GM12865 (cell line): ENCODE measurements at places on chromosomes 4 and X.
A peak's percentile ranks its signal among the peaks of the same experiment; 100 is the strongest.

GRCh38 chr4:158788516-158788915 lies 19.7 kb downstream of the FNIP2 start:
- DNase-seq: no peak

DNA sequence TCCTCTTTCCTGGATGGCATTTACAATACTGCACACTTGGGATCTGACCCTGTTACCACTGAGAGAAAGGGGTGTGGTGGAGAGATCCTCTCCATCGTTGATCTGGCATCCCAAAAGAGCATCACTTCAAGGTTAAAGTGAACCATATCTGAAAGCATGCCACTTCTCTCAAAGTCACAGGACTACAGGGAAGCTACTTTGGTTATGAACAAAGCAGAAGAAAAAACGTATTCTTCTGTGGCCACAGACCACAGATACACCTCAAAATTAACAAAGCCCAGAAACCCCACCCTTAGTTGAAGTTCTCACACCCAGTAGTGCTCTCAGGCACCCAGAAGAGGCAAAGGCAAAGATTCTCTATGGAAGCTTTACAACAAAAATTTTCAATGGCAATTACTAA lies 108.3 kb downstream of the JADE1 start:
- peak; percentile 57 for DNase-seq

GRCh38 chr4:142741995-142742394 lies 104.1 kb downstream of the INPP4B start:
- no peak for DNase-seq

DNA sequence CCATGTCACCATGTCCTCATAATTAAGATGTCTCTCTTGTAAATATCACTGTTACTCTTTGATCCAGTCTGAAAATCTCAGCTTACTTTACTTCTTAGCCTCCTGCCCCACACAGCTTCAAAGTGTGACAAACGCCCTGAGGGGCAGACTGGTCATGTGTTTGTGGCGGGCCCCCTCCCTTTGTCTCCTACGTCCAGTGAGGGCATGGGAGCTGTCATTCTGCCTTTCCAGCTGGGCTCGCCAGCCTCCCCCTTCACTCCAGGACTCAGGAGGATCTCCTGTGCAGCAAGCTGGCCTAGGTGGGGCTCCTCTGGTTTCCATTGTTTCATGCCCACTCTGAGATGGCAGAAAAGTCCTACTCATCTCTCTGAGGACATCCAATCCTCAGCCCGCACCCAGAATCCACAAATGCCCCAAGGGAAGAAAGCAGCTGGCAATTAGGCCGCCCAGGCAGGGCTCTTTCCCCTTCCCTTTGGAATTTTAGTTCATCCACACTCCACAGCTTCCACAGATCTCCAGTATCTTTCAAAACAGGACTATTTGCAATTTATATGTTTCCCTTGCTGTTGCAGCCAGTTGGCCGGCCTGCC lies 86.4 kb upstream of the C4orf50 start:
- DNase-seq: no peak

DNA sequence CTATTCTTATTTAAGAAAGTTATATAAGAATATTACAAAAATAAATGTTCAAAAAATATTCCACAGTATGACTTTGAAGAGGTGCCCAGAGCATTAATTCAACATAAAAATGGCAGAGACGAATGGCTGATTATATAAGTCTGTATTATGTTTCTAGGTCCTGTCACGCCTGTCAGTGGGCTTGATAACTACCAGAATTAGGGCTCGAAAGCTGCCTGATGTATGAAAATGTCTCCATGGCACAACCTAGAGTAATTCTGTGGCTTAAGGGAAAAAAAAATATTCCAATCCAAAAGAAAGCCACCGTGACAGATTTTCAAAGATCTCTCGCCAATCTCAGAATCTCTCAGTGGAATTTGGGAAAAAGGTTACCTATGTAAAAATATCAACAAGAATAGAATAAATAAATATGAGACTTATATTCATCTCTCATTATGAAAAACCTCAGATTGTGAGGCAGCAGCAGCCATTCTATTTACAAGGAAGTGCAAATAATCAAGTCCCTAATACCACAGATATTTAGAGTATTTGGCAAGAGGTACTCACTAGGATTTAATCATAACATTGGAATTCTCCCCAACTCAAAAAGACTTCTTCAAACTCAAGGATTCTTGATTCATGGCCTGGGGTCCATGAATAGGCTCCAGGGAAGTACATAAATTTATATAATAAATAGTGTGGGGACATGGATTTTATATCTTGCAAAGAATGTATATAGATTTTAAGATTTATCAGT lies 489.1 kb upstream of the INTU start:
- DNase-seq: no peak

- DNase-seq: no peak
These were observed 665 bp downstream of the TIGD2 start for GRCh38 chr4:89111833-89112563.

GRCh38 chr4:47567511-47567910 lies 82.4 kb downstream of the ATP10D start:
- no peak for DNase-seq

DNA sequence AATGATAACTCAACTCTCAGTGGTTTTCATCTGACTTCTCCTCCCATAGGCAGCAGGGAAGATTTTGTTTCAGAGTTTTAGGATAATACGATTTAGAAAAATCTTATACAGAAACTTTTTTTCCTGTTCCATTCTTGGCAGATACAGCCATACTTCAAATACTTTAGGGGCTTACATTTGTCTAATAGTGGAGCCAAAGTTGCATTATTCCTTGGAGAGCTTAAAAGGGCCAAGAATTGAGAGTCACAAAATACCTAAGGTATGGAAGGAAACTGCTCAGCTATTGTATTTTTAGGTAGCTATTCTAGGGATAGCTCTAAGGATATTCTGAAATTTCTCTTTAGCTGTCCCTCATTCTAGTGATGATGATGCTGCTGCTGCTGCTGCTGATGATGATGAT lies 132.9 kb upstream of the PTCHD1 start:
- DNase-seq: no peak

DNA sequence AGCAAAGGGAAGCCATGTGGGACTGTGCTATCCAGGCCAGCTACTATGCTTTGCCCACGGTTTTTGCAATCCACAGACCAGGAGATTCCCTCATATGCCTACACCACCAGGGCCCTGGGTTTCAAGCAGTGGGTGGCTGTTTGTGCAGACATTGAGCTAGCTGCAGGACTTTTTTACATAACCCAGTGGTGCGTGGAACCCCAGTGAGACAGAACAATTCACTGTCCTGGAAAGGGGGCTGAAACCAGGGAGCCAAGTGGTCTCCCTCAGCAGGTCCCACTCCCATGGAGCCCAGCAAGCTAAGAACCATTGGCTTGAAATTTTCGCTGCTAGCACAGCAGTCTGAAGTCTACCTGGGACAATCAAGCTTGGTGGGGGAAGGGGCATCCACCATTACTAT lies 959.9 kb downstream of the FSTL5 start:
- DNase-seq: no peak

- no peak for DNase-seq
These were observed 202.6 kb downstream of the TMA16 start for GRCh38 chr4:163697121-163697520.

- no peak for DNase-seq
These were observed 603.0 kb upstream of the KLHL4 start for GRCh38 chrX:86914569-86914968.

DNA sequence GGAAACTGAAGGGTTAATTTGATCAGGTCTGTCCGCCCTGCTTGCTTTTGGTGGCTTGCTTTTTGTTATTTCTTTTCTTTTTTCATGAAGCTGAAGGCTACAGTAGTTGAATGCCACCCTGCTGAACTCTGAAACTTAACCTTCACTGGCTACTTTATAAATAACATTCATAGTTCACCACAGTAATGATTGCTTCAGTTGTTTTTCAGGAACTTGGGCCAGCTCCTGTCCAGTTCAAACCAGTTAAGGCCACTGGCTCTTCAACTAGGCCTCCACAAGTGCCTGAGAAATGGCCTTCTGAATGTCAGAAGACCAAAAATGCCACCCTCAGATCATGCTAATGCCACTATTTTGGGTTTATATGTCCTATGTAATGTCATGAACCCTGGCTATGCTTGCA lies 7.7 kb upstream of the ASB9 start:
- DNase-seq: no peak

GRCh38 chr4:94457692-94458106 lies 6.0 kb downstream of the PDLIM5 start:
- DNase-seq: no peak

DNA sequence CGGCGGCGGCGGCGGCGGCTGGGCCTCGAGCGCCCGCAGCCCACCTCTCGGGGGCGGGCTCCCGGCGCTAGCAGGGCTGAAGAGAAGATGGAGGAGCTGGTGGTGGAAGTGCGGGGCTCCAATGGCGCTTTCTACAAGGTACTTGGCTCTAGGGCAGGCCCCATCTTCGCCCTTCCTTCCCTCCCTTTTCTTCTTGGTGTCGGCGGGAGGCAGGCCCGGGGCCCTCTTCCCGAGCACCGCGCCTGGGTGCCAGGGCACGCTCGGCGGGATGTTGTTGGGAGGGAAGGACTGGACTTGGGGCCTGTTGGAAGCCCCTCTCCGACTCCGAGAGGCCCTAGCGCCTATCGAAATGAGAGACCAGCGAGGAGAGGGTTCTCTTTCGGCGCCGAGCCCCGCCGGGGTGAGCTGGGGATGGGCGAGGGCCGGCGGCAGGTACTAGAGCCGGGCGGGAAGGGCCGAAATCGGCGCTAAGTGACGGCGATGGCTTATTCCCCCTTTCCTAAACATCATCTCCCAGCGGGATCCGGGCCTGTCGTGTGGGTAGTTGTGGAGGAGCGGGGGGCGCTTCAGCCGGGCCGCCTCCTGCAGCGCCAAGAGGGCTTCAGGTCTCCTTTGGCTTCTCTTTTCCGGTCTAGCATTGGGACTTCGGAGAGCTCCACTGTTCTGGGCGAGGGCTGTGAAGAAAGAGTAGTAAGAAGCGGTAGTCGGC lies 528 bp downstream of the FMR1 start:
- DNase-seq: peak; percentile 46

GRCh38 chr4:39526765-39527295 lies 409 bp downstream of the UGDH start:
- DNase-seq: peak; percentile 42

DNA sequence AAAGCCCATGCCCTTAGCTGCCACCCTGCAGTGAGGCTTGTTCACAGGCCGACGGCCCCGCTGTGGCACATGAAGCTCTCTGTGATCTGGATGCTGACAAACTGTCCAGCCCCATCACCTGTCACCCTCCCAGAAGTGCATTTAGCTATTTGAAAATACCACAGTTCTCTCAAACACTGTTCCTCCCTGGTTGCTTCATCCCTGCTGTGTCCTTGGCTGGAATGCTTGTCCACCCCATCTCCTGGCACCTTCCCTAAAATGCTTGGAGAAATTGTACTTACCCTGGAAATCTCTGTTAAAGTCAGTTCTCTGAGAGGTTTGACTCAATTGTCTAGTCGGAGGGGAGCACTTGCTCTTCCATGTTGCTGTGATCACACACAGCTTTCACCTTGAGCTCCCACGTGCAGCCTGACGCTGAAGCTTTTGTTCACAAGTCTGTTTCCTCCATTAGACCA lies 10.1 kb downstream of the SYNPO2 start:
- no peak for DNase-seq

DNA sequence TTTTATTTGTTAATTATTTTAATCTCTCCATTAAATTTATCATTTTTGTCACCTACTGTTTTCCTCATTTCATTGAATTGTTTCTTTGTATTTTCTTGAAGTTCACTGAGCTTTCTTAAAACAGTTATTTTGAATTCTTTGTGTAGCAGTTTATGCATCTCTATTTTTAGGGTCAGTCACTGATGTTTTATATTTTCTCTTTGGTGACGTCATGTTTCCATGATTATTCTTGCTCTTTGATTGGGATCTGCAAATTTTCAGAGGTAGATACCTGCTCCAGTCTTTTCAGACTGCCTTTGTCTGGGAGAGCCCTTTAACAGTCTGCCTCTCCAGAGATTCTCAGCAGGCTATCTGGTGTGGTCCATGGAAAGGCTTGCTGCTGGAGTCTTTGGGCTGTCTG lies 25.6 kb upstream of the TRPC5 start:
- DNase-seq: no peak

DNA sequence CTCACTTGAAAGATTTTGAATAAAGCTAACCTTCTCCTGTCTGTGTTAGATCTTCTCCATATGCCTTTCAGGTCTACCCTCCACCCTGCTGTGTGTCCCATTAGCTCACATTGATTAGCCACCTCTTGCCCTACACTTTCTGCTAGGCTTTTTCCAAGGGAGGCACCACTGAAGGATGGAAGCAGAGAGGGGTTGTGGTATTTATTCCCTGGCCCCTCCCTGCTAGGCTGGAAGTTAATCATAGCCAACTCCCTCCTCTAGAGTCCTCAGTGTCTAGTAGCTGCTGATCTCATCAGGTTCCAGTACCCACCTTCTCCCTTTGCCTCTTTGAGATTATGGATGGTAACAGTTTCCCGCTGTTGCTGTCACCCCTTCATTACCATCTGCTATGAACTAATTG lies 8.9 kb upstream of the SMIM43 start:
- no peak for DNase-seq

GRCh38 chr4:150136481-150136880 lies 58.2 kb downstream of the DCLK2 start:
- no peak for DNase-seq

DNA sequence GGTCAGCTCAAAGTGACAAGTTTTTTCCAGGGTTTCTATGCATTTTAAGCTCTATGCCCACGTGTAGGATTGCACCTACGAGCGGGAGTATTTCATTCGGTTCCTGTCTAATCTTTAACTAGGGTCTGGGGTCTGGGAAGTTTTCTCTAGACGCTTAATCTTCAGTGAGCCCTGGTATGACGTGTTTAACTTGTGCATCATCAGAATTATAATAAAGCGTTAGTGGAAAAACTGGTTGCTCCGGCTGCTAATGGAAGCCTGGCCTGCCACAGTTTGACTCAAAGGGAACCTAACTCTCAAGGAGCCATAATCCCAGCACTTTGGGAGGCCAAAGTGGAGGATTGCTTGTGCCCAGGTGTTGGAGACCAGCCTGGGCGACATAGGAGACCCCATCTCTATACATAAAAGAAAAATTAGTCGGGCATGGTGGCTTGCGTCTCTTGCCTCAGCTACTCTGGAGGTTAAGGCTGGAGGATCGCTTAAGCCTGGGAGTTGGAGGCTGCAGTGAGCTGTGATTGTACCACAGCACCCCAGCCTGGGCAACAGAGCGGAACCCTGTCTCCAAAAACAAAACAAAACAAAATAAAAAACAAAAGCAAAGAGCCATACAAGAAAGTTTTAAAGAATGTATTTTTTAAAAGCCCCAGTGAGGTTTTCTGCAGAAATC lies 30.2 kb downstream of the ARSD start:
- DNase-seq: no peak

DNA sequence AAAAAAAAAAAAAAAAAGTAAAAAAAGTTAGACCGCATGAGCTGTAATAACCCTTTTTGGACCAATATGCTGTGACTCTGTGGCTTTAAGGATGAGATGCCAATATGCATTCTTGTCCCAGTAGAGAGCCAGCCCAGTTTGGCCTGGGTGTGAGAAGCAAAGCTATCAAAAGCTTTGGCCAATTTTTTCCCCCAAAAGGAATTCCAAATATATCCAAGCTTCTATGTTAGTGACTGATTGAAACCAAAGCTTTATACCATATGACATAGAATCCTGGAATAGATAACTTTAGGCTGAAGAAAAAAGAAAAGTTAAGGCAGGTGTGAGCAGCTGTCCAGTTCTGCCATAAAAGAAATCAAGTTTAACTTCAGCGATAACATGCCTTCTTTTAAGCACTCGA lies 30.5 kb upstream of the RBPJ start:
- DNase-seq: no peak

GRCh38 chr4:135838889-135839288 lies 1637.3 kb upstream of the PABPC4L start:
- no peak for DNase-seq
